Suprapubic skin (tissue), 4 donors: ENCODE measurements at places on chromosomes 6 and 20. TPM values are rescaled to one million over a fixed set of nuclear protein-coding genes. Genes with fewer than 3 reads are reported as not detected.

COL20A1 gene
- not detected for total RNA-seq

RFX6 gene
- not detected for total RNA-seq

GPX5 gene
- not detected for total RNA-seq

NNAT gene
- total RNA-seq: 4.6 TPM

- no peaks in the 10 kb centered on the region for H3K4me1 ChIP-seq
- no peak for DNase-seq
- no peak overlapping the region for H3K27ac ChIP-seq
- no peak overlapping the region for H3K4me3 ChIP-seq
- no peaks in the 10 kb centered on the region for H3K27me3 ChIP-seq
Observed at GRCh38 chr6:22643780-22644179, 74.4 kb downstream of the HDGFL1 start.

DNA sequence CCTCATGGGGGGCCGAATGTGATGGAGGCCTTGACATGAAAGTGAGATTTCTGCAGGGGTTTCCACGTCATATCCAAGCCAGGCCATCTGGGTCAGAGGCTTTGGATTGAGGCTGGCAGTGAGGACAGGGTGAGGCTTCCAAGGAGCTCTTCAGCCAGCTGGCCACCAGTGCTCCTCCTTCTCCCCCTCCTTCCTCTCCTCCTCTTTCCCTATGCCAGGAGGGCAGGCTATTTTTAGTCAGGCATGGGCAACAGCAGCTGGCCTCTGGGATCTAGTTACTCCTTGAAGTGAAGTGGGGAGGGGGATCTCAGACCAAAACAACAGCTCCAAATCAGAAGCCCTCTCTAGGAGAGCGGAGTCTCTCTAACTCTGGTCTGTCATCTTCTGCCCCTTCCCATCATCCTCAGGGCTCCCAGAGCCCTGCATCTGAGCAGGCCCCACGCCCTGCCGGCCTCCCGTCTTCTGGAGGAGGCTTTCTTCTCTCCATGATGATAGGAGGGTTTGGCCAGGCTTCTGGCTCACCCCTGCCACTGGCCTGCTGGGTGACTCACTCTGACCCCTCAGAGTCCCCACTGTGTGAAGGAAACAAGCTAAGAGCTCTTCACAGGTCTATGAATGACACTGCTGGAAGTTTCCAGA, 612 bp downstream of the TNNC2 start:
- DNase-seq: no peak
- peak overlapping the region; percentile 57 for H3K27ac ChIP-seq
- peaks cover 36% of the 10 kb centered on the region for H3K4me1 ChIP-seq
- H3K36me3 ChIP-seq: no peaks in the 10 kb centered on the region

DNA sequence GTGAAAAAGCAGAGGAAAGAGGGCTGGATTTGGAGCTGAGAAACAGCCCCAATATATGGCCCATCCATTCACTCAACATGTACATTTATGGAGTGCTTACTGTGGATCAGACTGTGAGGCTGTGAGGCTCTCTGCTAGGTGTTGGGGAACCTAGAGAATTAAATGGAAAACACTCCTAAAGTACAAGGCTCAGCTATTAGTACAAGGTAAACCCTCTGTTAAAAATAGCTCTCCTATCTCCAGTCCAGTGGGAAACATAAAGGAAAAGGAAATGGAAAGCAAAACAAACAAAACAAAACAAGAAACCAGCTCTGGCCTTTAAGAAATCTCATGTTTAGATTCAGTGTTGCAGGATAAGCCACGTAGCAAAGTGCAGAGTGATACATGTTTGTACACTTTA, 35.0 kb downstream of the LY86 start:
- H3K27ac ChIP-seq: no peak overlapping the region
- no peak overlapping the region for H3K4me3 ChIP-seq
- no peaks in the 10 kb centered on the region for H3K36me3 ChIP-seq
- no peaks in the 10 kb centered on the region for H3K27me3 ChIP-seq
- DNase-seq: no peak

DNA sequence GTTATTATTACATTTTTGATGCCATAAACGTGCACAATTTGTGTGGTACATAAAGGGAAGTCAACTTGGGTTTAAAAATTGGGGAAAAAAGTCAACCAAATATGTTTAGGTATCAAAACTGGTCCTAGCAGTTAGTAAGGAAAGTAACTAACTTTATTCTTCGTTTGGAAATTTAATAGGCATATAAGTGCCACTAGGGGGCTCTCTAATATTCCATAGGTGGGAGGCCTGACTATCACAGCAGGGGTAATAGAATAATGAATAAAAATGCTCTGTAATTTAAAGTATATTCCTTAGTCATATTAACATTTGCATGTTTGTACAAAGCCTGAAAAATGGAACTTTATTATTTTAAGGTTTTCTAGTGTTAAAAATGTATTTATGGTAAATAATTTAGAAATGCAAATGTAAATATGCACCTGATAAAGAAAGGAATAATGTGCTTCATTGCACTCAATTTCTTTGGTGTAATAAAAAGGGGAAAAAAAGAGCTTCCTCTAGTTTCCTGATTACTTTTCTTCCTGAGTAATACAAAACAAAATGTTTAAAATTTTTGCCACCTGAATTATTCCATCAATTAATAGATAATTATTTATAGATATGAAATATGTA, 125.7 kb upstream of the HDAC2 start:
- DNase-seq: no peak
- H3K4me1 ChIP-seq: no peaks in the 10 kb centered on the region
- H3K4me3 ChIP-seq: no peak overlapping the region

DNA sequence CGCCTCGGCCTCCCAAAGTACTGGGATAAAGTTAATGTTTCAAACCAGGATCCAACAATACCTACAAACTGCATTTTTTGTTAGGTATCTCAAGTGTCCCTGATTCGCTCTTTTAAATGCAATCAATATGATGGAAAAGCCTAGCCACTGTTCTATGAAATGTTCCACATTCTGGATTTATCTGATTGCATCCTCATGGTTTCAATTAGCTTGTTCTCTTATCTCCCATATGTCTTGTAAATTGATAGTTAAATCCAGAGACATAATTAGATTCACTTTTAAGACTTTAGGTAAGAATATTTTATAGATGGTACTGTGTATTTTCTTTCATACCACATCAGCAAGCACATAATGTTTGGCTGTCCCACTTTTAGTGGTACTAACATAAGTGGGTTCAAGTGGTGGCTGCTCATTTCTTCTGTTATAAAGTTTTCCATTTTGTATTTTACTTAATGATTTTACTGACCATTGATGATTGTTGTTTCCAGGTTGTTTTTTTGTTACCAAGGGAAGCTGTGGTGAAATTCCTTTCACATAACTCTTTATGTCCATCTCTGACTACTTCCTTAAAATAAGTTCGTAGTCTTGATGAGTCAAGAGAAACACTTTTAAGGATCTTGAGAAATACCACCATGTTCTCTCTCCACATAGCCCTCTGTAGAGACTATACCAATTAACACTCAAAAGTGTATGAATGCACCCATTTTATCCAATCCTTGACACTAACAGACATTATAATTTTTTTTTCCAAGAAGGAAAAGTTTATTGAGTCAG, 40.5 kb downstream of the RNGTT start:
- no peak overlapping the region for H3K27ac ChIP-seq
- no peak for DNase-seq
- no peaks in the 10 kb centered on the region for H3K4me1 ChIP-seq

DNA sequence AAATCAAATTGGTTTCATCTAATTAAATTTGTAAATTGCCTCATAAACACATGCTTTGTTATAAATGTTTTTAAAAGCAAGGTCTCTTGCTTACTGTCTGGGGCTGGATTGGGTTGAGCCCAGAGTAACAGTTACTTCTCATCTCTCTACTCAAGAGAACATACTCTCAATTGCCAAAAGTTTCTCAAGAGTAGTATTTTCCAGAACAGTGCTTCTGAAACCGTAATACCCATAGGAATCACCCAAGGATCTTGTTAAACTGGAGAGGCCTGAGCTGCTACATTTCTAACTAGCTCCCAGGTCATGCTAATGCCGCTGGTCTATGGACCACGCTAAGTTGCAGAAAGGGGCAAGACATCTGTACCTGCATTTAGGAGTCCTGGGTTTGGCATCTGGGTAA, 744.9 kb downstream of the PTPRT start:
- no peak overlapping the region for H3K27ac ChIP-seq
- no peaks in the 10 kb centered on the region for H3K27me3 ChIP-seq
- no peak overlapping the region for H3K4me3 ChIP-seq
- H3K36me3 ChIP-seq: no peaks in the 10 kb centered on the region
- H3K4me1 ChIP-seq: peaks cover 3% of the 10 kb centered on the region

DNA sequence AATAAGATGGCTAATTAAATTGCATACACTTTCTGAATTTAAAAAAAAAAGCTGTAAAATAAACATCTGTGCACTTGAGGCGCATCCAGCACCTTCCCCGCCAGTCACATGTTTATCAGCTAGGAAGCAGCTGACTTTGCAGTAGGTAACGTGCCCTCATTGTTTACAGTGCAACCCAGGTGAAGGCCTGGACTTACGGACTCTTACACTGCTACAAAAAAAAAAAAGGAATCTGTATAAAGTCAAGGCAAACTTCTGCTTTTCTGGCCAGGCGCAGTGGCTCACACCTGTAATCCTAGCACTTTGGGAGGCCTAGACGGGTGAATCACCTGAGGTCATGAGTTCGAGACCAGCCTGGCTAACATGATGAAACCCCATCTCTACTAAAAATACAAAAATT, 327.8 kb downstream of the CDH4 start:
- DNase-seq: no peak
- H3K27ac ChIP-seq: no peak overlapping the region
- H3K27me3 ChIP-seq: peaks cover 31% of the 10 kb centered on the region
- H3K36me3 ChIP-seq: no peaks in the 10 kb centered on the region

- H3K4me1 ChIP-seq: no peaks in the 10 kb centered on the region
- no peak overlapping the region for H3K4me3 ChIP-seq
- H3K27ac ChIP-seq: no peak overlapping the region
- no peaks in the 10 kb centered on the region for H3K36me3 ChIP-seq
- H3K27me3 ChIP-seq: no peaks in the 10 kb centered on the region
Observed at GRCh38 chr6:85948481-85948880, 305.8 kb upstream of the SYNCRIP start.

- no peaks in the 10 kb centered on the region for H3K36me3 ChIP-seq
- no peak for DNase-seq
- H3K27me3 ChIP-seq: no peaks in the 10 kb centered on the region
- no peak overlapping the region for H3K27ac ChIP-seq
- no peak overlapping the region for H3K4me3 ChIP-seq
- no peaks in the 10 kb centered on the region for H3K4me1 ChIP-seq
Observed at GRCh38 chr6:130624046-130624445, 203.2 kb upstream of the SMLR1 start.

- no peaks in the 10 kb centered on the region for H3K36me3 ChIP-seq
- H3K4me1 ChIP-seq: no peaks in the 10 kb centered on the region
- no peaks in the 10 kb centered on the region for H3K27me3 ChIP-seq
- H3K4me3 ChIP-seq: no peak overlapping the region
- H3K27ac ChIP-seq: no peak overlapping the region
Observed at GRCh38 chr6:162438980-162439379, 288.6 kb downstream of the PRKN start.

DNA sequence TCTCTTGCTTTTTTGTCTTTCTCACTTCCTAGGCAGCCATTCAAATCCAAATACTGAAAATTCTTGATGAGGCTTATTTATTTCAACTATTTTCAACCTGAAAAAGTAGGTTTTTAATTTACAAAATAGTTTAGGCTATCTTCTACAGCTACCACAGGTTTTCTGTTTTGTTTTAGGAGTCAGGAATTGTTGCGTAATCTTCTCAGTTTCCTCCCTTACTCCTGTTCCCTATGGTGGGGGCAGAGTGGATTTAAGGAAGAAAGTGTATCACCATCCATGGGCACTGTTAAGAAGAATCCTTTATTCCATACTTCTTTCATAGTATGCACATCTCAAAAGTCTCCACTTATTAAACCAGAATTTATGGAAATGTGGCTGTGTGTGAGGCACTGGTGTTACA, 182.4 kb downstream of the KHDC1L start:
- H3K4me1 ChIP-seq: no peaks in the 10 kb centered on the region
- no peak overlapping the region for H3K27ac ChIP-seq
- no peaks in the 10 kb centered on the region for H3K27me3 ChIP-seq
